Pancreas (tissue), 10 donors: ENCODE measurements at places on chromosomes 5 and 9. TPM values are rescaled to one million over a fixed set of nuclear protein-coding genes. Genes with fewer than 3 reads are reported as not detected.

Gene NR2F1
- 1.4 TPM for total RNA-seq

Gene DND1
- 0.37 TPM for total RNA-seq

Gene NUTM2F
- total RNA-seq: not detected

Gene PCDHGC3
- 15.7 TPM for total RNA-seq

Gene PCDHGA10
- total RNA-seq: 2.2 TPM

Gene IRX4
- total RNA-seq: not detected

Gene AIF1L
- total RNA-seq: 4.2 TPM

Gene BRINP1
- total RNA-seq: 0.08 TPM

Gene IRGM
- not detected for total RNA-seq

Gene FYB1
- total RNA-seq: 7.9 TPM

Gene GFRA3
- total RNA-seq: 2.1 TPM

Gene ITGA2
- total RNA-seq: 1.4 TPM

Gene IGIP
- 2.6 TPM for total RNA-seq

Gene SHISAL2B
- total RNA-seq: 4.4 TPM

Gene NDFIP1
- total RNA-seq: 38.3 TPM

Gene GHR
- total RNA-seq: 1.0 TPM

Gene IFNB1
- total RNA-seq: not detected

Gene OLFM1
- total RNA-seq: 6.4 TPM

Gene PAX5
- 0.32 TPM for total RNA-seq

Gene HMMR
- 0.14 TPM for total RNA-seq

Gene ECPAS
- total RNA-seq: 37.9 TPM

Gene TMEM252
- total RNA-seq: not detected

Gene LVRN
- 0.28 TPM for total RNA-seq

Gene OSMR
- total RNA-seq: 25.2 TPM

Gene GKAP1
- total RNA-seq: 4.4 TPM

Gene IL4
- not detected for total RNA-seq

Gene IL7R
- 2.1 TPM for total RNA-seq

Gene MSX2
- total RNA-seq: 0.44 TPM

Gene SLF1
- 1.7 TPM for total RNA-seq

Gene DMRT3
- not detected for total RNA-seq

Gene PKD2L2
- not detected for total RNA-seq

Gene GAS1
- 12.0 TPM for total RNA-seq

Gene PCDHGC4
- total RNA-seq: 1.1 TPM

Gene NMUR2
- not detected for total RNA-seq

Gene FAXDC2
- 2.0 TPM for total RNA-seq

Gene OGN
- 5.8 TPM for total RNA-seq

Gene GARIN3
- not detected for total RNA-seq

Gene IFNA8
- total RNA-seq: not detected

Gene MROH2B
- total RNA-seq: not detected

Gene EIF4E1B
- total RNA-seq: not detected

Gene SLCO6A1
- total RNA-seq: not detected

Gene WDR5
- 16.6 TPM for total RNA-seq

Gene CLIC3
- 0.24 TPM for total RNA-seq

Gene TMEM215
- total RNA-seq: not detected

Gene IFNE
- not detected for total RNA-seq

Gene ADAMTSL2
- total RNA-seq: 2.2 TPM

Gene TNFSF15
- total RNA-seq: 0.13 TPM

Gene PCSK5
- 4.7 TPM for total RNA-seq

Gene SLC6A19
- 0.22 TPM for total RNA-seq

Gene ICE1
- 9.0 TPM for total RNA-seq

Gene GPR151
- total RNA-seq: not detected

Gene PPP3R2
- total RNA-seq: not detected

Gene FAM120A
- total RNA-seq: 65.4 TPM

Gene IRX1
- total RNA-seq: 0.38 TPM

Gene SLC25A2
- total RNA-seq: 0.14 TPM

Gene GM2A
- total RNA-seq: 13.0 TPM

Gene ZFR
- 17.4 TPM for total RNA-seq

Gene PRSS3
- 5,218 TPM for total RNA-seq

Gene CTXN3
- not detected for total RNA-seq

Gene PCDHGB7
- 4.2 TPM for total RNA-seq
